ENCODE measurements at places on chromosomes 2 and 18. TPM values are rescaled to one million over a fixed set of nuclear protein-coding genes. Genes with fewer than 3 reads are reported as not detected.

DNA sequence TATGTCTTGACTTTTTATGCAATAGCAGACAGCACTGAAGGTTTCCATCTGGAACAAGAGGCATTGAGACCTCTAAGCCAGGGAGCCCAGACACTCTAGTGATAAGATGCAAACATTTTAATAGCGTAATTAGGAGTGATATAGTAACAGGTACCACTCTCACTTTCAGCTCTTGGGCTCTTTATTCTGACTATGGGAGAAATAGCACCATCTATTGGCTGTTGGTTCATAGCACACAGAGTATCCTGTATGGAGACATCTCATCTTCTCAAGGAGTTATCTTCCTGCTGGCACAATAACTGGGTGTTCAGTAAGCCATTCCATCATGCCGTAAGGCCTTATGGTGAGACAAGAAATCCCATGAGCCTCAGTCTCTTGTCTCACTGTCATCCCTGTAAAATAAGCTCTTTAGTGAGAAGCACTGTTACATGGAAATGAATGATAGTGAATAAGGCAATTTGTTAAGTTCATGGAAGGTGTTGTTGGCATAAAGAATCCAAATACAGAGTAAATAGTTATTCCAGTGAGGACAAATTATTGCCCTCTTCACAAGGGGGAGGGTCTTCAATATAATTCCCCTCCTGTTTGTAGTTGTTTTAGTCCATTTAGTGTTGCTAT lies 48.3 kb downstream of the THUMPD2 start:
- H3K4me1 ChIP-seq: no peaks in the 10 kb centered on the region
- H3K4me3 ChIP-seq: no peak overlapping the region
- DNase-seq: no peak
- no peaks in the 10 kb centered on the region for H3K36me3 ChIP-seq

DNA sequence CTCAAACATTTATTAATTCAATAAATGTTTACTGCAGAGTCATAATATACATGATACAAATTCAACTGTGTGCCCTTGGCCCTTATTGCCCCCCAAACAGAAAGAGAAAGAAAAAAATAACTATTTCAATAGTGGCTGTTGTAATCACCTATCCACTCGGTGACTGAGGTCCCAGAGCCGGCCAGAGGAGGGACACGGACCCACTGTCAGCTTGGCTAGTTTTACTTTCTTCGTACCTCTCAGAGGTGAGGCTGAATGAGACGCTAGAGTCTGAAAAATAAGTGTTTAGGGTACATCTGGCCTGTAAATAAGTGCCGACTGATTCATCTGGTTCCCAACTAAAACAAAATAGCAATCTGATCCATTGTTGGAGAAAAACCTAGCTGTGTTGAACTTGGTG lies 31.3 kb upstream of the FZD7 start:
- no peaks in the 10 kb centered on the region for H3K36me3 ChIP-seq
- H3K4me1 ChIP-seq: no peaks in the 10 kb centered on the region
- no peak for DNase-seq
- H3K27me3 ChIP-seq: no peaks in the 10 kb centered on the region
- no peak overlapping the region for H3K4me3 ChIP-seq
- H3K27ac ChIP-seq: no peak overlapping the region

DNA sequence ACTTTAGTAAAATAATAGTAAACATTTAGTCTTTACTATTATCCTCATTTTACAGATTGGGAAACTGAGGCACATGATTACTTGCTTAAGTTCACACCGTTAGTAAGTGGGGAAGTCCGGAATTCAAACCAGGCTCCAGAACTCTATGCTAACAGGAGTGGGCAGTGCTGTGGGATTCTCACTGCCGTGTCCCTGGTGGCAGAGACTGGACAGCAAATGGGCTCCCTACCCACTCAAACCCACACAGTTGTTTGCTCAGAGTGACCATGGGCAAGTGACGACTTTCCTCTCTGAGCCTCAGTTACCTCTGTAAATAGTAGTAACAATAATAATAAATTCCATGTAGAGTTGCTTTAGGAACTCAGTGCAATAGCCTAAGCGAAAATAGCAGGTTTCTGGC lies 24.0 kb downstream of the MAIP1 start:
- H3K4me1 ChIP-seq: peaks cover 12% of the 10 kb centered on the region
- DNase-seq: no peak
- H3K27me3 ChIP-seq: no peaks in the 10 kb centered on the region
- H3K36me3 ChIP-seq: no peaks in the 10 kb centered on the region
- no peak overlapping the region for H3K4me3 ChIP-seq

GRCh38 chr18:77061946-77062517 lies 70.6 kb downstream of the MBP start:
- no peak overlapping the region for H3K27ac ChIP-seq
- H3K36me3 ChIP-seq: no peaks in the 10 kb centered on the region
- no peak for DNase-seq
- no peak overlapping the region for H3K4me3 ChIP-seq
- peaks cover 8% of the 10 kb centered on the region for H3K4me1 ChIP-seq

- H3K27ac ChIP-seq: no peak overlapping the region
- H3K36me3 ChIP-seq: no peaks in the 10 kb centered on the region
- no peak for DNase-seq
- H3K4me3 ChIP-seq: no peak overlapping the region
- H3K27me3 ChIP-seq: no peaks in the 10 kb centered on the region
Measured at GRCh38 chr2:148533685-148534084, 110.9 kb upstream of the EPC2 start.

- H3K4me1 ChIP-seq: no peaks in the 10 kb centered on the region
- no peak overlapping the region for H3K27ac ChIP-seq
- H3K4me3 ChIP-seq: no peak overlapping the region
- peak; percentile 44 for DNase-seq
- no peaks in the 10 kb centered on the region for H3K27me3 ChIP-seq
Measured at GRCh38 chr2:122988395-122989221, 1036.5 kb upstream of the CNTNAP5 start.

- DNase-seq: no peak
- no peak overlapping the region for H3K4me3 ChIP-seq
- H3K36me3 ChIP-seq: no peaks in the 10 kb centered on the region
- H3K27me3 ChIP-seq: no peaks in the 10 kb centered on the region
- H3K4me1 ChIP-seq: no peaks in the 10 kb centered on the region
Measured at GRCh38 chr2:231111987-231112386, 12.9 kb downstream of the HTR2B start.

GRCh38 chr2:174683392-174683759 lies 80.9 kb downstream of the CHRNA1 start:
- no peaks in the 10 kb centered on the region for H3K36me3 ChIP-seq
- no peaks in the 10 kb centered on the region for H3K27me3 ChIP-seq

GRCh38 chr2:239539083-239539775 lies 138.4 kb upstream of the HDAC4 start:
- H3K27me3 ChIP-seq: no peaks in the 10 kb centered on the region
- no peak for DNase-seq
- no peak overlapping the region for H3K27ac ChIP-seq
- H3K36me3 ChIP-seq: no peaks in the 10 kb centered on the region
- no peak overlapping the region for H3K4me3 ChIP-seq
- H3K4me1 ChIP-seq: no peaks in the 10 kb centered on the region

GRCh38 chr2:4077017-4077416 lies 373.6 kb downstream of the DCDC2C start:
- no peak overlapping the region for H3K27ac ChIP-seq
- no peak for DNase-seq
- H3K4me3 ChIP-seq: no peak overlapping the region
- no peaks in the 10 kb centered on the region for H3K27me3 ChIP-seq

DNA sequence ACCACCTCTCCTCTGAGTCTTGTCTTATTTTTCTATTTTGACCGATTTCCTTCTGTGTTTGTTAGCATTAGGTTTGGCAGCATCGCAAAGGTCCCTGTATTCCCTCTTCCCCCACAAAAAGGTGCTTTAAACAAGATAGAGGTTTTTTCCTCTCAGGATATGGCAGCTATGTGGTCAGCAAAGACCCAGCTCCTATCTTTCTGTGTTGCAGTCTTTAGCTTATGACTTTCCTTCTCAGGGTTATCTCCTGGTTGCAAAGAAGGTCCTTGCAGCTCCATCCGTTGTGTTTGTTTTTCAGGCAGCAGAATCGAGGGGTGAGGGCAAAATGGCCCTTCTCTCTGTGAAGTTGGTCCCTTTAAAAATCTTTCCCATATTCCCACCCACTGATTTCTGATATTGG lies 38.4 kb downstream of the GALNT1 start:
- no peak overlapping the region for H3K27ac ChIP-seq
- H3K4me3 ChIP-seq: no peak overlapping the region
- H3K36me3 ChIP-seq: no peaks in the 10 kb centered on the region
- no peaks in the 10 kb centered on the region for H3K27me3 ChIP-seq
- DNase-seq: no peak

GRCh38 chr2:224973112-224974016 lies 68.9 kb downstream of the DOCK10 start:
- no peak for DNase-seq
- no peak overlapping the region for H3K4me3 ChIP-seq
- H3K36me3 ChIP-seq: no peaks in the 10 kb centered on the region
- no peaks in the 10 kb centered on the region for H3K27me3 ChIP-seq
- no peak overlapping the region for H3K27ac ChIP-seq

GRCh38 chr2:70977605-70978205 lies 725 bp upstream of the ANKRD53 start:
- no peak for DNase-seq
- H3K4me3 ChIP-seq: no peak overlapping the region
- peak overlapping the region; percentile 90 for H3K27ac ChIP-seq
- H3K4me1 ChIP-seq: peaks cover 8% of the 10 kb centered on the region

- H3K4me3 ChIP-seq: no peak overlapping the region
- H3K4me1 ChIP-seq: no peaks in the 10 kb centered on the region
- no peak overlapping the region for H3K27ac ChIP-seq
- no peaks in the 10 kb centered on the region for H3K36me3 ChIP-seq
- H3K27me3 ChIP-seq: no peaks in the 10 kb centered on the region
- DNase-seq: no peak
Measured at GRCh38 chr18:12231040-12231882, 22.9 kb upstream of the CIDEA start.

Gene HOXD3
- not detected for total RNA-seq

Gene ERICH2
- total RNA-seq: 0.62 TPM

Gene TUBA3D
- not detected for total RNA-seq

Gene FBXO41
- total RNA-seq: 2.3 TPM

Gene EML4
- total RNA-seq: 34.9 TPM

Gene AQP12B
- 150 TPM for total RNA-seq

Gene CROCC2
- total RNA-seq: not detected

Gene GIGYF2
- total RNA-seq: 41.5 TPM

Gene ARL6IP6
- 6.4 TPM for total RNA-seq
